ENCODE measurements at places on chromosomes 5 and 9.

- no peak for DNase-seq
Measured at GRCh38 chr9:101706997-101707396, 31.4 kb downstream of the GRIN3A start.

DNA sequence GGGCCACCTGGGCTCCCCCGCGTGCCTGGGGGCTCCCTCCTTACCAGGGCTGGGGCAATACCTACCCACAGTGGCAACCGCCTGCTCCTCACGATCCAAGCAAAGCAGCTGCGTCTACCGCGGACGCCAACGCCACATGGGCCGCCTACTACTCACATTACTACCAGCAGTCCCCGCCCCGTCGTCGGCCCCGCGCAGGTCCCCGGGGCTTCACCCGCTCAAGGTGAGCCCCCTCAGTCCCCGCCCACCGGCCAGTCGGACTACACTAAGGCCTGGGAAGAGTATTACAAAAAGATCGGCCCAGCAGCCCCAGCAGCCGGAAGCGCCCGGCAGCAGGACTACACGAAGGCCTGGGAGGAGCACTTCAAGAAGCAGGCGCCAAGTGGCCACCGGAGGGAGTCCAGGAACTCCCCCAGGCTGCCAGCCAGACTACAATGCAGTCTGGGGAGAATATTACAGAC is 106.0 kb upstream of the MTAP start:
- DNase-seq, result peak; percentile 34

GRCh38 chr5:157575381-157576020 is at the start of gene ADAM19:
Gene ADAM19, minus strand, starts transcription at chr5:157575775. Its CDS starts 79 bp downstream, at chr5:157575696.
- DNase-seq, result peak; percentile 78

GRCh38 chr5:71652349-71652748 is 65.2 kb downstream of the MCCC2 start:
- DNase-seq, result no peak

- no peak for DNase-seq
Measured at GRCh38 chr9:131656356-131657036, 83.4 kb downstream of the RAPGEF1 start.

Data from D341Med (cell line).